Activated CD4-positive, alpha-beta T cell treated with anti-CD3 and anti-CD28 coated beads for 1 hour (primary cell): ENCODE measurements at places on chromosomes 7 and 10.

DNA sequence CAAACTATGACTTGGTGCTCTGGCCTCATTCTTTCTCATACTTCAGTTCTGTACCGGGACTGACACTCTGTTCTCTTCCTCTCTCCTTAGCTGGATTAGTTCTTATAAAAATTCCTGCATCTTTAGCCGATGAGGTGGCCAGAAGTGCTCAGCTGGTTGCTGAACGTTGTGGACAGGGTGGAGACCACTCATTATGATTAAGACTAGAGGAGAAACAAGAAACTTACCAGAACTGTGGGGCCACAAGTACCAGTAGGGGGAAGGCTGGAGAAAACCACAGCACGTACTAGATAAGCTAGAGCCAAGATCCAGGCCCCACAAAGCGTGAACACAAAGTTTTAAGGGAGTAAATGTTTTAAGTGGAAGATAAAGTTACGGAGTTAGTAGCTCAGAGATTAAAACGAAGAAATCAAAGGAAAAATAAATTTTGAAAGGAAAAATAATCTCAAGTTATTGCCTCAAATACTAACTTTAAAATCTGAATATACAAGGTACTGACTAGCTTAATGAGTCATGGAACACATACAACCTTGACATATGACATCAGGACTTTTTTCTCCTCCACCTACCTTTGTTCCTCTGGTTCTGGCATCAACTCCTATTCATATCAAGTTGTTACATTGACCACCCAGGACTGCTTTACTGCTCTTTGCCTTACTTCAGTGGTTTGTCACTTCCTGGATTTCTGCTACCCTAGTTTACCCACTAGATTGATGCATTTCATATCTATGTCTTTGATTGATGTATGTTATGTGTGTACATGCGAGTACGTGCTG, 469.0 kb downstream of the TFEC start:
- DNase-seq: no peak

GRCh38 chr7:125485223-125485622, 555.6 kb upstream of the POT1 start:
- DNase-seq: no peak

GRCh38 chr10:16195894-16196293, 240.9 kb upstream of the PTER start:
- no peak for DNase-seq

GRCh38 chr7:103821092-103821491, 168.4 kb downstream of the RELN start:
- DNase-seq: no peak

DNA sequence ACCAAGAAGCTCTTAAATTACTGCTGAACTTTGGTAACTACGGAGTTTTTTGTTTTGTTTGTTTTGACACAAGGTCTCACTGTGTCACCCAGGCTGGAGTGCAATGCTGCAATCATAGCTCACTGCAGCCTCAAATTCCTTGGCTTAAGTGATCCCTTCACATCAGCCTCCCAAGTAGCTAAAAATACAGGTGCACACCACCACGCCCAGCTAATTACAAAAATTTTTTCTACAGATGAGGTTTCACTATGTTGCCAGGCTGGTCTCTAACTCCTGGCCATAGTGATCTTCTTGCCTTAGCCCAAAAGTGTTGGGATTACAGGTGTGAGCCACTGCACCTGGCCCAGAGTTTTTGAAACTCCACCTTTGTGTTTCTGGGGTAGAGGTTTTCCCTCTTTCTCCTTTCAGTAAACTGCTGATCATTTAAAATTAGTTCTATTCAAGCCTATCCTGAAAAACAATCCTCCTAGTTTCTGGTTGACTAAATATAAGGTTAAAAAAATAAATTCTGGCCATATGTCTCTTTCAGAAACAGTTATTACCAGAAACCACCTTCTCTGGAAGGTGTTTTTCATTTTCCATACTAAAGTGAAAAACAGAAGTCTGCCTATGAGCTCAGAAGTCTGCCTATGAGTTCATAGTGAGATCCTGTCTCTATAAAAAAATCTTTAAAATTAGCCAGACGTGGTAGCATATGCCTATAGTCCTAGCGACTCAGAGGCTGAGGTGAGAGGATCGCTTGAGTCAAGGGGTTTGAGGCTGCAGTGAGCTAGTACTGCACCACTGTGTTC, 63.9 kb downstream of the VOPP1 start:
- DNase-seq: no peak

DNA sequence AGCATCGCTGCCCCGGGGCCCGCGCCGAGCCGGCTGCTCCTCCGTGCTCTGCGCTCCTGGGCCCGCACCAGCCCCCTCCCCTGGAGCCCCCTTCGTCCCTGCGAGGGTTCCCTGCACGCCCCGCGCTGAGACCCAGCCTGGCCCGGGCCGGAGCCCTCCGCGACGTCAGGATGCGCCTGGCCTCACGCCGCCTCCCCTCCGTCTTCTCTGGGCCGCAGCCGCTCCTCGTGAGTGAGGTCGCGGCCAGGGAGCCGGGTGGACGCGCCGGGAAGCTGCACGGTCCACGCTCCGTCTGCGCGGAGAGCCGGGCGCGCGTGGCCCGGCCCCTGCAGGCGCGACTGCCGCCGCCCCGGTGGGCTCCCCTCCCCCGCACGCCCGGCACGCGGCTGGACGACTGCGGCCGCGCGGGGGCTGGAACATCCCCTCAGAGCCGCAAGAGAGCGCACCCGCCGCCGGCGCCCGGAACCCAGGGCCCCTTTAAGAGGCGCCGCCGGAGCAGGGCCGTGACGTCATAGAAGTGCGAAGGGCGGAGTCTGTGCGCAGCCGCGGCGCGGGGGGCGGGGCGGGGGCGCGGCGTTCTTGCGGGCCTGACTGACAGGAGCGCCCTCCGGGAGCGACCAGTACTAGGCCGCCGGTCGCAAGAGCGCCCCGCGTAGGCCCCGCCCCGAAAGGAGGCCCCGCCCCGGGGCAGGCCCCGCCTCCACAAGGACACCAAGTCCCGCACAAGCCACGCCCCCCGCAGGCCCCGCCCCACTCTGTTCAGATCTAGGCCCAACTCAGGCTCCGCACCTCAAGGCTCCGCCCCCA, 507 bp upstream of the INPP5A start:
- DNase-seq: peak; percentile 100

GRCh38 chr7:106285855-106286492, 1.2 kb upstream of the NAMPT start:
- DNase-seq: no peak

DNA sequence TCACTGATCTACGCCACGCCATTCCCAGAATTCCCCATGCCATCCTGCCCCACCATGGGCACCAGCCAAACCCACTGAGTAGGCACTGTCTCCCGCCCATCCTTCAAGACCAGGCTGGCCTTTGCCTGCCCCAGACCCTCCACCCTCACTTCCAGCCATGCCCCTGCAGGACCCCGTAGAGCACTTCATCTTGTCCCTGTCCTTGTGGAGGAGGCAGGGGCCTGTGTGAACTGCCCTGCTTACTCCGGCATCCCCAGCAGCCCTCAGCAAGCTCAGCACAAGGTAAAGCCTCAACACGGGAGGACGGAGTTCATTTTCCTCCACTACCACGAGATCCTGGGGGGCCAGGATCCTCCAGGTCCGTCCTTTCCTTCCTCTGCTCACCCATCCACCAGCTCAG, 577.7 kb downstream of the PTPRN2 start:
- no peak for DNase-seq

GRCh38 chr10:71220689-71221540, 8.5 kb downstream of the UNC5B start:
- no peak for DNase-seq

- DNase-seq: no peak
Observed at GRCh38 chr7:55150709-55151451, 132.1 kb downstream of the EGFR start.

DNA sequence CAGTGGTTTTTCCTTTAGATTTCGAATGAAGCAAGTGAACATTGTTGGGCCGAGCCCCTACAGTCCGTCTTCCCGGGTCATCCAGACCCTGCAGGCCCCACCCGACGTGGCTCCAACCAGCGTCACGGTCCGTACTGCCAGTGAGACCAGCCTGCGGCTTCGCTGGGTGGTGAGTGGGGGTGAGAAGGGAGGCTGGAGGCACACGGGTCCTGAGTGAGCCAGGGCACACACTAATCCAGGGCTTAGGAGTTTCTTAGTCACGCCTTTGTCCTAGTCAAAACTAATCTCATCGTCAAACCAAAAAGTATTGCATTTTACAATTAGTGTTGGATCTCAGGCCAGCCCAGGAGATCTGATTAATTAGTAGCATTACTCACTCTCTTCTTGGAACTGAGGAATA, 568.8 kb upstream of the FOXK1 start:
- DNase-seq: no peak

DNA sequence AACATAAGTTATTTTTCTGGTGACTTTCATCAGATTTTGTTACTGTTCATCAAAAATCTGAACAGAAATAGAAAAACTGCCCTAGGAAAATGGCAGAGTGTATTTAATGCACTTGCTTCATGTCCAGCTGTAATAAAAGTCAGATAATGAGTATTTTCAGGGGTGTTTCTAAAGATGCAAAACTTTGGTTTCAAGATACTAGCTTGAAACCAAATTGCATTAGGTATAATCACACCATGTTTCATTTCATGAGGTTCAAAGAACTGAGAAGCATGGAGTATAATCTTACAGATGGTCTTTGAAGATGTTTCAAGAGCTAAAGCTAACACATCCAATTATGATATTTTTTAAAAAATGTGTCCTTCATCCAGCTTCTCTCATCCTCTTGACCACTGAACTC, 128.9 kb downstream of the NRCAM start:
- DNase-seq: no peak

- DNase-seq: no peak
Observed at GRCh38 chr10:78802431-78802830, 266.3 kb upstream of the ZMIZ1 start.

DNA sequence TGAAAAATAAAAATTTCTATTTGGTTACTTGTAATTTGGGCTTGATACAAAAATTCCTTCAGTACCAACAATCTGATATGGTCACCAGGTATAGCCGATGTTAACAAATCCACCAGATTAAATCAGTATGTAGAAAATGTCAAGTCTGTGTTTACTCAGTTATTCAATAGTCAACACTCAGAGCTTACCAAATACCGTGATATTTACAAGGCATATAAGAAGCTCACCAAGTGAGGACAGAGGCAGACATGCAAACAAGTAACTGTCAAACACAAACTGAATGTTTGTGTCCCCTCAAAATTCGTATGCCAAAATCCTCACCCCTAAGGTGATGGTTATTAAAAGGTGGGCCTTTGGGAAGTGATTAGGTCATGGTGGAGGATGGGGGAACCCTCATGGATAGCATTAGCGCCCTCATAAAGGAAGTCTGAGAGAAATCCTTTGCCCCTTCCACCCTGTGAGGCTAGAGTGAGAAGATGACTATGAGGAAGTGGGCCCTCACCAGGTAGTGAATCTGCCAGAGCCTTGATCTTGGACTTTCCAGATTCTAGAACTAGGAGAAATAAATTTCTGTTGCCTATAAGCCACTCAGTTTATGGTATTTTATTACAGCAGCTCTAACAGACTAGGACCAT, 63.1 kb downstream of the TES start:
- no peak for DNase-seq

- DNase-seq: no peak
Observed at GRCh38 chr10:32163762-32164148, 107.5 kb upstream of the KIF5B start.

GRCh38 chr7:149285603-149286002, 23.6 kb downstream of the ZNF783 start:
- no peak for DNase-seq

DNA sequence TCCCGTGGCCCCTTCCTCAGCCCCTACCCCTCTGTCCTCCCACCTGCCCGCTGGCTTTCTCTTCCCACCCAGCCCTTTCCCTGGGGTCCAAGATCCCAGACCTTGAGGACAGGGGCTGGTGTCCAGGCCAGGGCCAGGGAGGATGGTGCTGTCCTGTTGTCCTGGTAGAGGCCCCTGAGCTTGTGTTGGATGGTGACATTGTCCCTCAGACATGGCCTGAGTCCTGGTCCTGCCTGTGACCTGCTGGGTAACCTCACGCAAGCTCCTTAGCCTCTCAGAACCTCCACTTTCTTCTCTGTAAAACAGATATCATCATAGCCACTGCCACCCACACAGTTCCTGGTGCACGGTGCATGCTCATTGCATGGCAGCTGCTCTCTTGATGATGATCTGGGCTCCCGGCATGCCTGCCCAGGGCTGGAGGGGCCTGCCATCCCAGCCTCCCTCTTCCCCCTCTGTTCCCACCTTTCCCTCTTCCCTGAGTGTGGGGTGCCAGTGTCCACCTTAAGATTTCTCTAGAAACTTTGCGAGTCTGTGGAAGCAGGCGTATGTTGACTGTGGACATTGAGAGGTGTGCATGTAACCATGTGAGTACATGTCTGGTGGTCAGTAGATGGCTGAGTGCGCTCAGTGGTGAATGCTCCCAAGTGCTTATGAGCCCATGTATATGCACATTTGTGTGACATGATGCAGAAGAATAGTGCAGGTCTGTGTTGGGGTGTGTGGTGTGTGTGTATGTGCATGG, 60.4 kb downstream of the NEURL1 start:
- no peak for DNase-seq

DNA sequence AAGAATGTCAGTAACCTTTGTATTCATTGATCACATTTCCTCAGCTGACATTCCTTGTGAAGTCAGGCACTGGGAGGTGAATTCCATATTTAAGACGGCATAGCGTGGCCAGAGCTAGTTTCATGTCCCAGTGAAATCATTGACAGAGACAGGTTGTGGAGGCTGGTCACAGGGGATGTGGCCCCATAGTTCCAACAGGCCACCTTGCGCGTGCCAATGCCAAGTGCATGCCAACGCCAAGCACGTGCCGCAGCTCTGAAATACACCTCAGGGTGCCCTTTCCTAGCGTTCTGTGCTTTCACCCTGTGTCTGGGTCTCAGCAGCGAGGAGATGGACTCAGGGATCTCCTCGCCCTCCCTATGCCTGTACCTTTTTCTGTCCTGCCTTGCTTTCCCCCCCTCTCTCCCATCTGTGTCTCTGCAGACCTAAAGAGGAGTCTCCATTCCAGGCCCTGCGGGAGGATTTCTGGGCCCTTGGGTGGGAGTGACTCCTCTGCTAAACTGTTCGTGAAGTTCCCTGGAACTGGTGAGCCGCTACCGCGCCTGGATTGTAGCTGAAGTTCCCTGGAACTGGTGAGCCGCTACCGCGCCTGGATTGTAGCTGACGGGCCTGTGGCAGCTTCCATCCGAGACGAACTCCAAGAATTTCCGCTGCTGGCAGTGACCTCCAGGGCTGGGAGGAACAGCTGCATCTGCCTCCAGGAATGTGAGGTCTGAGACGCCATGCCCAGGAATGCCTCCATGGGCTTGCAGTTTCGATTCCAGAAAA, 19.7 kb downstream of the AQP1 start:
- no peak for DNase-seq

- no peak for DNase-seq
Observed at GRCh38 chr7:140142031-140142430, 34.8 kb downstream of the KDM7A start.
